Central memory CD4-positive, alpha-beta T cell (primary cell): ENCODE measurements at places on chromosomes 6 and 20.

DNA sequence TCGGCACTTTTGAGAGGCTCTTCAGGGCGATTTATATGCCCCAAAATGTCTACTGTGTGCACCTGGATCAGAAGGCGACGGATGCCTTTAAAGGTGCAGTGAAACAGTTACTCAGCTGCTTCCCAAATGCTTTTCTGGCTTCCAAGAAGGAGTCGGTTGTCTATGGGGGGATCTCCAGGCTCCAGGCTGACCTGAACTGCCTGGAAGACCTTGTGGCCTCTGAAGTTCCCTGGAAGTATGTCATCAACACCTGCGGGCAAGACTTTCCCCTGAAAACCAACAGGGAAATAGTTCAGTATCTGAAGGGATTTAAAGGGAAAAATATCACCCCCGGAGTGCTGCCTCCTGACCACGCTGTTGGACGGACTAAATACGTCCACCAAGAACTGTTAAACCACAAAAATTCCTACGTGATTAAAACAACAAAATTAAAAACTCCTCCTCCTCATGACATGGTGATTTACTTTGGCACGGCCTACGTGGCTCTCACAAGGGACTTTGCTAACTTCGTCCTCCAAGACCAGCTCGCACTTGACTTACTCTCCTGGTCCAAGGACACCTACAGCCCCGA lies 8.2 kb downstream of the GCNT2 start:
- DNase-seq: no peak

- no peak for DNase-seq
Measured at GRCh38 chr20:51089840-51090239, 66.9 kb upstream of the KCNG1 start.

DNA sequence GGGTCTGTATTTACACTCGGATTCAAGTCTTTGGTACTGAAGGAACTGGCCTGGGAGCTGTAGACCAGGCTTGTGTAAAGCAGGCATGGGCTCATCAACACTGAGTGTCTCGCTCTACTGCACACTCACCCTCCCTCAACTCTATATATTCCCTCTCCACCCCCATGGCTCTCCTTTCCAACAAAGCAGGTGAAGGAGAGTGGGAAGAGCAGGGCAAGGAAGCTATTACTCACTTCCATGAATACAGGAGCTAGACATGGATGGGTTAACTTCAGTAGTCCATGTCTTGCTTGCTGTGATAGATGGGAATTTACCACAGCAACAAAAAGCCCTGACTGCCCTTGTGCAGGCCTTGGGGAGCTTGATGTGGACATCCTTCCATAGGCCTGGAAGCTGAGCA lies 20.7 kb upstream of the SLC2A12 start:
- no peak for DNase-seq

GRCh38 chr20:45998337-45998736 lies 10.4 kb upstream of the MMP9 start:
- DNase-seq: no peak

GRCh38 chr20:47875297-47876025 lies 90.2 kb upstream of the SULF2 start:
- no peak for DNase-seq

DNA sequence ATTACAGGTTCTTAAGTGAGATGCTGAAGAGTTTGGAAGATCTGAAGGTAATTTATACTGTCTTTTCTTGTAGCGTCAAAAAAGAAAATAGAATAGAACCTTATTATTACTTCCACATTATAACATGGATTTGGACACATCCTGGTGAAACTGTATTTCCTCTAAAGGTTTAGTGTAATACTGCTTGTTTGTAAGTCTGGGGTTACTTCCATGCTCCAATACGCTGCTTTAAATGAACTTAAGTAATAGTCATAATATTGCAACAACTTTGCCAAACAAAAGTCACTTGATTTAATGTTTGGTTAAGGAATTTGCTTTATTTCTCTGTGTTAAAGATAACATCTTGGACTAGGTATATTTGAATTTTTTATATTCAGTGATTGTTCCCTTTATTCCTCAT lies 11.5 kb upstream of the SNRNP48 start:
- no peak for DNase-seq

DNA sequence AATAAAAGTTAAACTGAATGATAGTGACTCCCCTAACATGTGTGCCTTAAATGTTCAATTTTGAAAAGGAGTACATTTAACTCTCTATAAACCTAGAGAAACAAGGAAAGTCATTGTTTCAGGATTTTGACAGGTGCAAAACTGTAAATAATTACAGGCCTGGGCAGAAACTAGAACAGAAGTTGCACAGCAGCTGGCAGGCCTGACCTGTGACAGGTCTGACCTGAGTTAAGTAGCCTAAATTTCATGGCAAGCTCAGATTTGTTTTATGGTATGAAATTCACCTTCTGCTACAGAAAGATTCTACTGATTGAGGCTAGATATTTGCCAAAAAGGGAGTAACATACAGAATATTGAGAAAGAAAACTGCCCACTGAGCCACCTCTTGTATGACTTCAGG lies 166.1 kb downstream of the CDKAL1 start:
- DNase-seq: no peak

DNA sequence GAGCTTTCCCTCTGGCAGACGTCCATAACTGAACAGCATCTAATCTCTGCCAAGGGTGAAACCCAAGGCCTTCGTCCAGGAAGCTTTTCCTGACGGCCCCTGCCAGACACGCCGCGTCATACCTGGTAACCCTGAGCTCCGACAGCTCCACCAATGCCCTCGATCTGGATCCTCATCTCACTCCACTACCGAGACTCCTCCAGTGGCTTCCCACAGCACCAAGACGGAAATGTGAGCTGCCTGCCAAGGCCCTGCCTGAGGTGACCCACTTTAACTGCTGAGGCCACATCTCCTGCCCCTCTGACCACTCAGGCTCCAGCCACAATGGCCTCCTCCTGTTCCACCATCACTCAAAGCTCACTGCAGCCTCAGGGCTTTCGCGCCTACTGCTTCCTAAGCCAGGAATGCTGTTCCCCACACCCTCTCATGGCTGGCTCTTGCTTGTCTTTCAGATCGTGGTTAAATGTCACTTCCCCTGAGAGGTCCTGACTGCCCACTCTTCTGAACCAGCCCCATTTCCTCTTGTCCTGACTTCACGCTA lies 143.2 kb downstream of the PREX1 start:
- DNase-seq: no peak

- no peak for DNase-seq
Measured at GRCh38 chr6:148520109-148520841, 177.6 kb downstream of the SASH1 start.

DNA sequence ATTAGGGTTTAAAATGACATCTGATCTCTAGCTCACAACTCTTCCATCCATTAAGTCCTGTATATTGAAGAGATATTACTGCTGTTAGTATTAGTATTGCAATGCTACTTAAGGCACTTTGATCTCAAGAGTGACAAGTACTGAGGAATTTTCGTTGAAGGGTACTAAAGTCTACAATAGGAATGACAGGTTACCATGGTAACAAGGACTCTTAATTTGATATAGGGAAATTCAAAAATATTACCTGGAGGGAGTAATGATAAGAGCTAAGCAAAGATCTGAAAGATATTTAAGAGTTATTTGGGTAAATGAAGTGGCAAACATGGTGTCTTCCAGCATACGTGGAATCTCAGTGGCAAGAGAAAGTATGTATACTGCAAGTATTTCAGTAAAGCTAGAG lies 518.0 kb upstream of the SLC35B3 start:
- DNase-seq: no peak

- DNase-seq: no peak
Measured at GRCh38 chr20:14706555-14706954, 369.1 kb upstream of the FLRT3 start.

DNA sequence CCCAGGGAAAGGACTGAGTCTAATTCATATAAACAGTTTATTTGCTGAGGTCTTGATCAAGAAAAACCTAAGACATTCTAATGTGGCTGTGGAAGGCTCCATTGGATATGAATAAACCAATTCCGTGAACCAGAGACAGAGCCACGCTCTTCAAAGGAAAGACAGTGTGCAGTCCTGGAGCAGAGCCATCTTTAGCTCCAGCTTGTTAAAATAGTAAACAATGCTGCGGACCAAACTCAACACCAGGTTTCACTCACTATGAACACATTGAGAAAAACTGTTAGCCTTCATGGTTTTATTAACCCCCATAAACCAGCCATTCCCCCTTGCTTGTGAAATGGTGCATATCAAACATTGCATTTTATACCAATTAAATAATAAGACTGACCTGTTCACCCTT lies 61.9 kb downstream of the COL9A1 start:
- DNase-seq: no peak

- DNase-seq: no peak
Measured at GRCh38 chr20:36394340-36394965, 88.3 kb downstream of the DLGAP4 start.

- DNase-seq: no peak
Measured at GRCh38 chr20:2353231-2353630, 27.5 kb upstream of the TGM6 start.
